ENCODE measurements at places on chromosomes 4 and X.

GRCh38 chr4:101253121-101253520, 94.2 kb downstream of the PPP3CA start:
- no peak for DNase-seq

GRCh38 chr4:184403384-184403781, 71.0 kb downstream of the IRF2 start:
- no peak for DNase-seq

GRCh38 chrX:149512225-149512885, 7.2 kb upstream of the IDS start:
- DNase-seq, result no peak

- no peak for DNase-seq
These were observed 1609.2 kb downstream of the STIM2 start for GRCh38 chr4:28469886-28470285.

- DNase-seq, result no peak
These were observed 192.8 kb downstream of the BCOR start for GRCh38 chrX:39904816-39905537.

- no peak for DNase-seq
These were observed 11.1 kb upstream of the LRAT start for GRCh38 chr4:154732669-154733068.
